ENCODE measurements at places on chromosomes 4 and X. TPM values are rescaled to one million over a fixed set of nuclear protein-coding genes. Genes with fewer than 3 reads are reported as not detected.

- no peak for DNase-seq
These were observed 74.6 kb downstream of the PABPC4L start for GRCh38 chr4:134126955-134127354.

GRCh38 chr4:184385705-184386141 is 88.6 kb downstream of the IRF2 start:
- DNase-seq, result no peak

- no peak for DNase-seq
These were observed 43.9 kb downstream of the CYSLTR1 start for GRCh38 chrX:78283511-78283910.

GRCh38 chrX:28223991-28224390 is 242.7 kb upstream of the DCAF8L1 start:
- no peak for DNase-seq

GRCh38 chrX:40329616-40330015 is 231.9 kb upstream of the BCOR start:
- no peak for DNase-seq

GRCh38 chr4:26238778-26239679 is 81.8 kb upstream of the RBPJ start:
- DNase-seq, result peak; percentile 60

- DNase-seq, result no peak
These were observed 194.0 kb downstream of the LDB2 start for GRCh38 chr4:16704489-16704888.

DNA sequence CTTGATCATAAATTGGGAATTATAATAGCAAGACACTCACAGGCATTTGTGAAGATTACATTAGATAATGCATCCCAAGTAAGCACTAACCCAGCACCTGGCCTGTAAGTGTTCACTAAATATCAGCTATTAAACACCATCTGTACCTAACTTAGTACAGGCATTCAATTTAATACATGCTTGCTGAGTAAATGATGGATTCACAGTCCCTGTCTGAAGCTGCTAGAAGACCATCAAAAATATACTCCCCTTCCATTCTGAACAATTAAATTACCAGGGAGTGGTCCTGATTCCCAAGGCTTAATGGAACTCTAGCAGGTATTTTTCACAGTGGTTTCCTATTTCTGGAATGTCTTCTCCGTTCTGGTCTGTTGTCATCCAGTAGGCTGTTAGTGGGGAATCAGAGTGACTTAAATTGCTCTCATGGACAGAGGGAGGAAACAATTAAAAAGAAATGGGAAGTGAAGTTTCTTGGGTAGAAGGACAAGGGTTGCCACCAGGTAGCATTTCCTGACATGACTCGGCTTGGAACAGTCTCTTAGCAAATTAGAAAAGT is 233.9 kb downstream of the PTTG2 start:
- no peak for DNase-seq

DNA sequence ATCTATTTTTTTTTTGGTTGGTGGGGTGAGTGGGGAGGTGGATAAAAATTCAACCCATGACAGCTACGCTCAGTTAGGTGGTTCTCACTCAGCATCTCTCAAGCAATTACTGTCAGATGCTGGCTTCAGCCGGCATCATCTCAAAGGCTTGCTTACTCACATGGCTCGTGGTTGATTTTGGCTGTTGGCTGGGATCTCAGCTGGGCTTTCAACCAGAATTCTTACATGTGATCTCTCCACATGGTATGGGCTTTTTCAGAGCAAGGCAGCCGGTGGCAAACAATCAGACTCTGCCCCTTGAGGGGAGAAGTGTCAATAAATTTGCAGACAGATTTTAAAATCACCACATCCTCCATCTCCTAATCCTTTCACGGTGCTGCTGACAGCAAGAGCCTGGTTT is 47.2 kb downstream of the SLC34A2 start:
- peak; percentile 81 for DNase-seq

- DNase-seq, result peak; percentile 36
These were observed 161.2 kb upstream of the SPRY1 start for GRCh38 chr4:123235431-123235830.

DNA sequence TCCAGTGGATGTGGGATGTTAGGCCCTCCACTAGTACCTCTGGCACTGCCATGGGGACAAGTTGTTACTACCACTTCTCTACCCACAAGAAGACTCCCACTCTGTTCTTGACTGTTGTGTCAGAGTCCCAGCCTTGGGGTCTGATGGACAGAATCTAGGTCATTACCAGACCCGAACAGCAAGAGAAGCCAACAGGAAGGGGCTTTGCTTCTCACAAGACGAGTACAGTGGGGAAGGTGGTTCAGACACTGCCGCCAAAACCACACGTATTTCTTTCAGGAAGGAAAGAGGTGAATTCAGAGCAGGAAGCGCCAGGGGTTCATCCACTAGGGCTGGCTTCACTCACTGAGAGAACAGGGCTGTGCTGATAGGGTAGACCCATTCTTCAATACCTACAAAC is 161.3 kb upstream of the KIT start:
- DNase-seq, result no peak

- peak; percentile 48 for DNase-seq
These were observed 77.6 kb downstream of the PDE5A start for GRCh38 chr4:119550857-119551532.

Gene MAP3K15
- not detected for total RNA-seq

Gene HPGDS
- not detected for total RNA-seq

Gene CLIC2
- not detected for total RNA-seq

Gene TEX13D
- not detected for total RNA-seq

Gene ACE2
- not detected for total RNA-seq

Gene KLF3
- 12.8 TPM for total RNA-seq

All from GM23248 (cell line).